ENCODE measurements at places on chromosomes 7 and 10.

GRCh38 chr7:116950889-116951351 lies 2.4 kb upstream of the ST7 start:
- DNase-seq, result no peak

GRCh38 chr7:70693321-70693685 lies 438.6 kb upstream of the GALNT17 start:
- no peak for DNase-seq

DNA sequence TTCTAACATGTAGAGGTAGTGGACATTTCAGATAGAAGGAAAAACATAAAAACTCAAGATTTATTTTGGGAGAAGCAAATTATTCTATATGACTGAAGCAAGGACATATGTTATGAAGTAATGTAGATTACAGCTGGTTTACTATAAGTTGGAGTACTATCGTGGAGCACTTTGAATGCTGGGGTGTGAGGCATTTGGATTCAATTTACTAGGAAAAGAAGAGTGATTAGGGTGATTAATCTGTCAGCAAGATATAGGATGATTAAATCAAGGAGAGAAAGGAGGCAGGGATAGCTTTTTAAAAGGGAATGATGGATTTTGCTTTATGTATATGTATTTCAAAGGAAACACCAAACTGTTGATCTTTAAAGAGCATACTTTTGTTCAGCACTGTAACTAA lies 318.4 kb upstream of the KAT6B start:
- no peak for DNase-seq

- DNase-seq, result no peak
Observed at GRCh38 chr10:106999118-106999707, 165.3 kb downstream of the SORCS1 start.
